H9 (cell line): ENCODE measurements at places on chromosomes 2 and 18.

DNA sequence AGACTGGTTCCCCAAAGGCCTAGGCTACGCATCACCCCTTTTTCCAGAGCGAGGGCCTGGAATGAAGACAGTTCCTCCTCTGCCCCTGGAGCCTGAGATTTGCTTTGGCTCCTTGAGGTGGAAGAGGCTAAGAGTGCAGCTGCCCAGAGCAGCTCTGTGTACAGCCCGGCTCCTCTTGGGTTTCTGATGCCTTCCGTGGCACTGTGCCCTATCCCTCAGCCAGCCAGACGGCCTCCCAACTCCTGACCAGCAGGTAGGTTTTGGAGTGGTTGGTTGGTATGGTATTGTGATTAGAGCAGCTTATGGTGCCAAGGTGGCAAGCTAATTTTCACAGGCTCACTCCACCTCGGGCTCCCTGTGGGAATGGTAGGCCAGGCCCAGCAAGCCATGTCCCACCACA lies 112.2 kb downstream of the TANC1 start:
- no peak for DNase-seq

- no peak for DNase-seq
Observed at GRCh38 chr2:111030260-111030891, 90.3 kb upstream of the BCL2L11 start.

DNA sequence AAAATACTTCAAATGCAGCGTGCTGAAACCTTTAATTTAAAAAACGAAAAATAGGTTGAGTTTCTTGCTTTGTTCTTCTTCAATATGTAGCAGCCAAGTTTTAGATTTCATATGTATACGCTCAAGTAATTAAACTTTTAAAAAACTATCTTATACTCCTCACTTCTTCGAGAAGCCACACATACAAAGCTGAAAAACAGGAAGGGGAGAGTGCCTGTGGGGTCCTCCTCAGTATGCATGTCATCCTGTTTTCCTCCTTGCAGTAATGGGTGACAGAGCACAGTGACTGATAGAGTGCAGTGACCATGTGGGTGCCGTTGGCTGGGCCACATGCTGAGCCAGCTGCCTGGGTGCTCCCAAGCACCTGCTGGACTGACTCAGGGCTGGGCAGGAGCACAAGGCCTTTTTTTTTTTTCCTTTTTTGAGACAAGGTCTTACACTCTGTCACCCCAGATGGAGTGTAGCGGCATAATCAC lies 33.3 kb downstream of the UXS1 start:
- DNase-seq: no peak

DNA sequence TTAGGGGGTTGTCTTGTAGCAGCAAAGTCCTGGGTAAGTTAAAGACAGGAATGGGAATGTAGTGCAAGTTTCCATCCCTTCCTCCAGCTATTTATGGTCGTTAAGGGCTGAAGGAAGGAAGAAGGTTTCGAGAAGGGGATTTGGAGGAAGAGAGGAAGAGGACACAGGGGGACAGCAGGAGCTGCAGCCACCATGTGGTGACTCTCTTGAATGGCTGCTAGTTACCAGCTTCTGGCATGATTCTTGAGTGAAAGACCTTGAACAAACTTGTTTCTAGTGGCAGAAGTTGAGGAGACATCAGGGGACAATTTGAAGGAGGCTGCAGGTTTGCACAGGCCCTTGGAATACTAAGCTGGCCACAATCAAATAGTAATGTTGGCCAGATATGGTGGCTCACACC lies 116.6 kb downstream of the MTX2 start:
- DNase-seq: no peak

GRCh38 chr2:180010701-180011100 lies 3.6 kb upstream of the CWC22 start:
- no peak for DNase-seq

DNA sequence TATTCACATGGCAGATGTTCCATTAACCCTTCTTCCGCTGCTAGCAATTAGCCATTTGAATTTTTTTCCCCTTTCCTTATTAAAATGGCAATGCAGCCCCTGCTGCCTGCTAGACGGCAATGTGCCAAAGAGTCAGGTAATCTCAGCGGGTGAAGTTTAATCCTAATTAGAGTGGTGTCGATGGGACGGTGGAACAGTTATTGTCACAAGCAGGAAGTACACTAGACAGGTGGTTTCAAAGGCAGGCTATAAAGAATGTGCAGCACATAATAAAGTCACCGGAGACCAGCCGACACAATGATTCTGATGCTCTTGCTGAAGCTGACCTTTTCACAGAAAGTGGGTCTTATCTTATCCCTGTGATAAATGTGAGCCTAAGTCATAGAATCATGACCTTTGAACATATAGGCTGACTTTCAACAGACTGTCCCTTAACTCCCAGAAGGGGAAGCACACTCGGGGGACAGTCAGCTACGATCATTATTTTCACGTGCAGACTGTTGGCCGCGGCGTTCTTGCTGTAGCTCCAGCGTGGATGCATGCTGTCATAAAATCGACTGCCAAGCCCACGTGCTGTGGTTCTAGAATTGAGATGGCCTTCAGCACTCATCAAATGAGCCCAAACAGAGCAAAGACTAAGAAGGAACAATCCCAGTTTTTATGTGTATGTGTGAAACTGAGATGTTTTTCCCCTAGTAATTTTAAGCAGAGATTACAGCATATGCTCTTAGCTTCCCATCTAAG lies 926.2 kb upstream of the SOX11 start:
- DNase-seq: no peak
